Activated CD4-positive, alpha-beta T cell treated with anti-CD3 and anti-CD28 coated beads, Interleukin-10, Interleukin-2, amounts not matched to agents 100 ng/mL and 50 ng/mL, durations not matched to agents 16 hours and 8 hours (primary cell): ENCODE measurements at places on chromosomes 11 and 22.

DNA sequence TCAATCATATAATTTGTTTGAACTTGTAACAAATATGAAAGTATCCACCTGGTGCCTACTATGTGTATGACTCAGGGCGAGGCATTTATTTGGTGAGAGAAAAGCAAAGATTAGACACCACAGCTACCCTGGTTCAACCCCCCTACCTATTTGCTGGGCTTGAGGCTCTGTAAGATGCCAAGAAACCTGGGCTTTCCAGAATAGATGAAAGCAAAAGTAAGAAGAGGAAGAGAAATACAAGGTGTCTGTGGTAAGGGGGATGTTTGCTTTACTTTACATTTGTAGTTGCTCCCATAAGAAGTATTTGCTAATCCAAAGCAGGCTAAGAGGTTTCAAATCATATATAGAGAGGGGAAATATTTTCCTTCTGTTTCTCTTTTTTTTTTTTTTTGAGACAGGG is 61.7 kb downstream of the DDI1 start:
- DNase-seq = no peak

DNA sequence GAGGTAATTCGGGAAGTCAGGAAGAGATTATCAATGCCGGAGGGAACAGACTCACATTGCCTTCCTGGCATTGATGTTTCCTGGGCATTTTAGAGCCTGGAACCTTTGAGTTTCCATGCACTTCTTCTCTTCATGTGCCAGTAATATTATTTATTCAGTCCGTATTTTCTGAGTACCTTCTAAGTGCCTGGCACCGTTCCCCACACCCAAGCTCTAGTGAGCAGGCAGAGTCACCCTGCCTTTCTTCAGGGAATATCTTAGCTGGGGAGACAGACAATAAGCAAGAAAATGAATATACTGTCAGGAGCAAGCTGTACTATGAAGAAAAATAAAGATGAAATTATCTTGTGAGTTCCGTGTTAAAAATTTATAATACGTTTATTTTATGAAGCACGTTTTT is 136.2 kb upstream of the SEZ6L start:
- no peak for DNase-seq

- DNase-seq = peak; percentile 3
Observed at GRCh38 chr11:130609121-130610035, 160.9 kb downstream of the ADAMTS15 start.

- no peak for DNase-seq
Observed at GRCh38 chr22:38830026-38830844, 13.6 kb downstream of the NPTXR start.

DNA sequence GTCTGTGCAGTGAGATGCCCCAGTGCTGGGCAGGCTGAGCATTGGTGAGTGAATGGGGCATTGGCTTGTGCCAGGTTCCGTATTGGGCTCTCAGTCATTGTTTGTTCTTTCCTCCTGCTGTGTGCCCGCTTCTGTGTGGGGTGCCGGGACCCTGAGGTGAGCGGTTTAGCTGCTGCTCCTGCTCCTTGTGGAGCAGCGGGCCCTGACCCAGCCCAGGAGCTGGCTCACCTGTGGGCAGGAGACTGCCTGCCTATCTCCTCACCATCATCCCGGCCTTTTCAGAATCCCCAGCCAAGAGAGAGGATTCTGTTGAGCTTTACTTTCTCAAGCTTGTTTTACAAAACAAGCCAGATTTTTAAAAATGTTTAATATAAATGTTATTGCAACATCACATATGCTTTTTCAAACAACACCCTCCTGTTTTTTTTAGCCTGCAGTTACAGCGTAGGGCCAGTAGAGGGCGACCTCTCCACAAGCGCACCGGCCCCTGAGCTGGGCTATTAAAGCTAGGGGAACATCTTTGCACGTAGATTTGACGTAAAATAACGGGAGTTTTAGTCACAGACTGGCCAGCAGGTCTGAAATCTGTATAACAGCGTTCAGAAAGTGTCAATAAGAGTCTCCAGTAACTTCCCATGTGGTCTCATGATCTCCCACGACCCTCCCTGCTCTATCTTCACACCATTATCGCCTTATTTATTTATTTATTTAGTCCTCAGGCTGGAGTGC is 25.1 kb upstream of the RELT start:
- peak; percentile 60 for DNase-seq

DNA sequence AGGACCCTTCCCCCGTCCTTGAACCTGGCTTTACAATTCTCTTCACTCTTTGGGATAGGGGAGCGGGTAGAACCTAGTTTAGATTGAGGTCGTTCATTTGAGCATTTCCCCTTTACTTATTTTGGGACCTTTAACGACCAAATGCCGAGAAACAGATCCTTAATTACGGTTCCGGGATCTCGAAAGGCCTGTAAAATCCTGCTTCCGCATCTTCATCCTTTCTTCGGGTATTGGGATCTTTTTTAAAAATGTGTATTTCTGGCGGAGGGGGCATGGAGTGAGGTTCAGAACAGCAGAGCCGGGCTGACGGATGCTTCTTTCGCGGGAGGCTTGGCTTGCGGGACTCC is 395 bp upstream of the HIPK3 start:
- no peak for DNase-seq

DNA sequence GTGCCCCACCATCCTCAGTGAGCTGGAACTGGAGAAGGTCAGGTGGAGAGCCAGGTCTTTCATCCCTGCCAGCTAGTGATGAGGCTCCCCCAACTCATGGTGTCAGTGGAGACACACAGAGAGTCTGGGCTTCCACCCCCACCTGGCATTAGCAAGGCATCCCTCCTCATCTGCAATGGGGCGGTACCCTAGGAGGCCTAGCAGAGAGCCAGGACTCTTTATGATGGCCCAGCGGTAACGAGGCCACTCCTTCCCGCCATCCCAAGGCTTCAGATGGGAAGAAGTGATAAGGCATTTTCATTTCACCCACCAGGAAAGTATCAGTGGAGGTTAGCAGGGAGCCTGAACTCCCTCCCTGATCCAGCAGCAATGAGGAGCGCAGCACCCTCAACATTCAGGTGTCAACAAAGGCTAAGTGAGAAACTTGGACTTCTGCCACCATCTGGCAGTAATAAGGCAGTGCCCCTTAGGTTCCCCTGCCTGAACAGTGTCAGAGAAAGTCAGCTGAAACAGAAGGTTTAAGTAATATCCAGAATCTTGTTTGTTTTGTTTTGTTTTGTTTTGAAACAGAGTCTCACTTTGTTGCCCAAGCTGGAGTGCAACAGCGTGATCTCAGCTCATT is 40.5 kb upstream of the FBLN1 start:
- DNase-seq = no peak

DNA sequence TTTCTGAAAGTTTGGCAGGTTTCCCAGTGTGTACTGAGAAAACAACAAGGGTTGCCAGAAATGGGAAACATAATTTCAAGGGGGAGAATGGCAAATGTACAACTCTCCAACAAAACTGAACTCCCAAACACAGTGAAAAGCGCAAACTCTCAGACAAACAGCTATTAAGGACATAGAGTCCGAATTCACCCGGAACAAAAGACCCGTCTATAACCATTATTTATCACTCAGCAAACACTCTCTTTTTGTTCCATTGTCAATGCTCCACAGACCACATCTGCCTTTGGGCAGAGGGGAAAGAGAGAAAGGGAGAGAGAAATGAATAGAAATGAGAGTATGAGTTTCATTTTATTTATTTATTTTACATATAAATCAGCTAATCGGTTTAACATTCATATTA is 21.7 kb downstream of the KIRREL3 start:
- DNase-seq = no peak

GRCh38 chr11:64592656-64593055 is 1.6 kb downstream of the SLC22A12 start:
- DNase-seq = no peak

GRCh38 chr22:36741204-36741793 is 34.6 kb downstream of the IFT27 start:
- peak; percentile 15 for DNase-seq

GRCh38 chr22:30602049-30602448 is 4.9 kb upstream of the TCN2 start:
- peak; percentile 39 for DNase-seq

DNA sequence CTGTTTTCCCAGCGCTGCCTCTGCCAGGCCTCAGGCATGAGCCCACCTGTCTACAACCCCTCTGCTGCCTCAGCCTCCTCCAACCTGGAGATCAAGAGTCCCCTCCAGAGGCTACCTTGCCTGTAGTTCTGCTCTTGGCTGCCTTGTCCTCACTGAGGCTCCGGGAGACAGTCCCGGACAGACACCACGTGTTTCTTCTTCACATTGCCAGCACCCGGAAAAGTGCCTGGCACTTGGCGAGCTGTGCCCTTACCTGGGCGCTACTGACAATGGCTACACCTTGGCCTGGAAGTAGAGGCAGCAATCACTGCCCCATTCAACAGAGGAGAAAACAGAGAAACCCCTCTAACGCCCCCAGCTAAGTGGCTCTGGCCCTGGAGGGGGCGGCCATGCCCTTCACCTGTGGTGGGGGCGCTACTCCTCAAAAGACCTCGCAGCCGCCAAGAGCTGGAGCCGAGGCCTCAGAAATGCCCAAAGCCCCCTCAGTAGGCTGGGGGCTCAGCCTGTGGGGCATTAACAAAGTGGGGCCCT is 3.0 kb upstream of the NAP1L4 start:
- DNase-seq = no peak

DNA sequence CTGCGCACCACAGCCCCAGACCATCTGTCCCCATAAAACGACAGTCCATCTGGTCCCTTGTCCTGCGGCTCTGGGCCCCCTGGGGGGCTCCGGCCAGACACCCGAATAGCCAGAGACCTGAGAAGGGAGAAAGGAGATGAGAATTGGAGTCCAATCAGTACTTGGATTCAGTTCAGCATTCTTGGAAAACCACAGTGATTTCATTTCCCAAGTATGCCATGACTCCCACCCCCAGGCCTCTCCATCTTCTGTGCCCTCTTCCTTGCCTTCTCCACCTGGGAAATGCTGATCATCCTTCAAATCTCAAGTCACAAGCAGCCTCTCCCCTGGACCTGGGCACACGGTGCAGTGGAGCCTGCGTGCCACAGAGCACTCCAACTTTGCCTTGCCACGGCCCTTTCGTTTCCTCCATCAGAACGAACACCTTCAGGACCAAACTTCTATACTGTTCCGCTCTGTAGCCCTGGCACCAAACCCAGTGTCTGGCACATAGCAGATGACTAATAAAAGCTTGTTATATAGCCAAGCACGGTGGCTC is 10.9 kb upstream of the MFNG start:
- no peak for DNase-seq

DNA sequence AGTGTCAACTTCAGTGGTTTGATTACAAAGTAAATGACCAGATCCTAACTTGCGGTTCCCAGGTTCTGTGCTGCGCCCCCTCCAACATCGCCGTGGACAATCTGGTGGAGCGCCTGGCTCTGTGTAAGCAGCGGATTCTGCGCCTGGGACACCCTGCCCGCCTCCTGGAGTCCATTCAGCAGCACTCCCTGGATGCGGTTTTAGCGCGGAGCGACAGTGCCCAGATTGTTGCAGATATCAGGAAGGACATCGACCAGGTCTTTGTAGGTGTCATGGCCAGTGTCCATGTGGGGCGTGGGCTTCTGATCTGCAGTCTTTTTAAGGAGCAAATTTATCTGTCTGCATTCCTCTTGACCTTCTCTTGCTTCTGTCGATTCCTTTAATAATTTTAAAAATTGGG is 11.1 kb downstream of the IGHMBP2 start:
- no peak for DNase-seq

GRCh38 chr22:21713428-21714058 is 22.1 kb downstream of the YPEL1 start:
- no peak for DNase-seq

GRCh38 chr11:27861706-27862430 is 161.6 kb upstream of the BDNF start:
- no peak for DNase-seq

GRCh38 chr11:1834062-1834610 is 654 bp upstream of the SYT8 start:
- DNase-seq = no peak

DNA sequence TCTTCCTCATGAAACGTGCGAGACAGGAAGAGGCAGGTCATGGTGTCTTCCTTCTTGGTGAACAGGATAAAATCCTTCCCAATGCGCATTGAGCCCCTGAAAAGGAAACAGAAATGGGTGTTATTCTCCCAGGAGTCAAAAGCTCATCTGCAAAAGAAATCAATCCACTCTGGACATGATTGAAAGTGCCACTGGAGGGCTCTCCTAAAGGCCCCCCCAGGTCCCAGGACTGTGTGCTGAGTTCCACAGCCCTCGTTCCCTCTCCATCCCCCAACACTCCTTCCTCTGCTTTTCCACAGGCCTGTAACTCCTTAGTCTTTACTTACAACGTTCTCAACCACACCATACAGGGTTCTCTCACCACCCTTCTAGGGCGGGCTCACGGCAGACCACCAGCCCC is 22.2 kb downstream of the MORC2 start:
- DNase-seq = no peak

GRCh38 chr11:47002390-47002789 is 65.8 kb downstream of the CSTPP1 start:
- no peak for DNase-seq
